ENCODE measurements at places on chromosomes 2 and 18.
A peak's percentile ranks its signal among the peaks of the same experiment; 100 is the strongest.

DNA sequence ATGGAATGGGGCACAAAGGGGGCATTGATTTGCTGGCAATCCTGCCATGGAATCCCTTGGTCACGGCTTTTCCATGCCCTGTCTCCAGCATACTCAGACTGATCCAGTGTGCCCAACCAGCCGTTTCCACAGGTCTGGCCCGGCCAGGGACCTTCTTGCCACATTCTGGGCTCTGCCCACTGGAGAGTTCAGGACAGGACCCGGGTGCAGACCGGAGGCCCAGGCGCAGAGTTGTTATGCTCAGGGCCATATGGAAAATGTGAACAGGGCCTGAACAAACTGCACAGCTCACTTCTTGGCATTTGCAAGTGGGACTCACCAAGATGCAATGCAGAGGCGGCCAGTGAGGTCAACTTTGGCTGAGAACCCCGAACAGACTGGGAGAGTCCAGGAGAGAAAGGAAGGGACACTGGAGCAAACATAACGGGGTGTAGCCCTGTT lies 15.6 kb upstream of the ASAP2 start:
- DNase-seq: no peak
- H3K36me3 ChIP-seq: no peaks in the 10 kb centered on the region
- H3K4me3 ChIP-seq: no peak overlapping the region
- H3K4me1 ChIP-seq: no peaks in the 10 kb centered on the region
- H3K27ac ChIP-seq: no peak overlapping the region

GRCh38 chr2:11745613-11746375 lies 638 bp upstream of the LPIN1 start:
- peak overlapping the region; percentile 69 for H3K27ac ChIP-seq
- H3K27me3 ChIP-seq: no peaks in the 10 kb centered on the region
- no peak for DNase-seq
- peaks cover 75% of the 10 kb centered on the region for H3K4me1 ChIP-seq

DNA sequence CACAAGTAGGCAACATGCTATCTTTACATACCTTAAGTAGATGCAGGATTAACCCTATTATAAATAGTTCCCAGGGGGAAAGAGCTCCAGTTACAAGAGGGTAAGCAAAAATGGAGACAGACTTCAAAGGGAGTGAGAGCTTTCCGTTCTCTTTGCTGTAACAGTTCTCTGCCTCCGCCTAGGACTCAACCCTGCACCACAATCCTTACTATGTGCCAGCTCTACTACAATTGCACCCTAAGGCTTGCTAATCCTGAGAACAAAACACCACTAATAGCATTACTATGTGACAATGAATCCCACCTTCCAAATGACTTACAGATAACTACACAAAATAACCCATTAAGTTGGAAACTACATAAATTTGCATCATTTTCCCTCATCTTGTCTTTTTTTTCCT lies 7.7 kb downstream of the ZBTB14 start:
- H3K4me3 ChIP-seq: no peak overlapping the region
- H3K27ac ChIP-seq: no peak overlapping the region
- DNase-seq: no peak
- H3K4me1 ChIP-seq: peaks cover 41% of the 10 kb centered on the region
- peaks cover 46% of the 10 kb centered on the region for H3K36me3 ChIP-seq
- H3K27me3 ChIP-seq: no peaks in the 10 kb centered on the region

DNA sequence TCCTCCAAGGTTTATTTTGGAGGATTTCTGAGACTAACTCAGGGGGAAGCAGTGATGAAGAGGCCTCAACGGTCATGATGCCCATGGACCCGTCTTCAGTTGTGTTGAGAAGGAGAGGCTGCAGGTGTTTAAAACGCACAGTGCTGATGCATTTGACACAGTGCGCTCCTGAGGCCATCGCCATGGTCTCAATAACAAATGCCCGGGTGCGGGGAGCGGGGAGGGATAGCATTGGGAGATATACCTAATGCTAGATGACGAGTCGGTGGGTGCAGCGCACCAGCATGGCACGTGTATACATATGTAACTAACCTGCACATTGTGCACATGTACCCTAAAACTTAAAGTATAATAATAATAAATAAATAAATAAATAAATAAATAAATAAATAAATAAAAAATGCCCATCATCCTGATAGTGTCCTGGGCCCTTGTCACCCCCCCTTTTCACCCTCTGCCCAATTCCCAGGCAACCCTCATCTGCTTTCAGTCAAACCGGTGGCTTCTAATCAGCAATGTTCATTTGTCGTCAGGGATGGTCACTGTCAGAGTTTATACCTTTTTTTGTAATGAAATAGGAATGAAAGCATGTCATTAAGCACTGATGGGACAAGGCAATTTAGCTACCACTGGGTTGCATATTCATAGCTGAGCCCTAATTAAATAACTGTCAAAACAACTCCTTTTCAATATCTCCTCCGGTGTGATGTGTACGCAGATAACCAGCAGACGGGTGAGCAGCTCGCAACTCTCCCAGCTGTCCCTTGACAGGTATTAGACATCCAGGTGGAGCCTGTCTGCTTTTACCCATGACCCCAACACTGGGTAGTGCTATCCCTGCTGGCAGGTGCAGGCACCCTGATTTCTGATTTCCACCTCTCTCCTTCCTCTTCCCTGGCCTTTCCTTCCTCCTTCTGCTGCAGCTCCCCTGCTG lies 95.9 kb downstream of the KCNF1 start:
- H3K27ac ChIP-seq: no peak overlapping the region

GRCh38 chr2:161351678-161352077 lies 43.5 kb downstream of the PSMD14 start:
- H3K27ac ChIP-seq: no peak overlapping the region
- DNase-seq: no peak
- H3K27me3 ChIP-seq: no peaks in the 10 kb centered on the region
- peaks cover 9% of the 10 kb centered on the region for H3K4me1 ChIP-seq
- no peak overlapping the region for H3K4me3 ChIP-seq
- peaks cover 21% of the 10 kb centered on the region for H3K36me3 ChIP-seq

- no peak for DNase-seq
- H3K4me1 ChIP-seq: no peaks in the 10 kb centered on the region
- no peaks in the 10 kb centered on the region for H3K36me3 ChIP-seq
- H3K27ac ChIP-seq: no peak overlapping the region
Measured at GRCh38 chr18:45295388-45295787, 319.9 kb upstream of the SLC14A2 start.

DNA sequence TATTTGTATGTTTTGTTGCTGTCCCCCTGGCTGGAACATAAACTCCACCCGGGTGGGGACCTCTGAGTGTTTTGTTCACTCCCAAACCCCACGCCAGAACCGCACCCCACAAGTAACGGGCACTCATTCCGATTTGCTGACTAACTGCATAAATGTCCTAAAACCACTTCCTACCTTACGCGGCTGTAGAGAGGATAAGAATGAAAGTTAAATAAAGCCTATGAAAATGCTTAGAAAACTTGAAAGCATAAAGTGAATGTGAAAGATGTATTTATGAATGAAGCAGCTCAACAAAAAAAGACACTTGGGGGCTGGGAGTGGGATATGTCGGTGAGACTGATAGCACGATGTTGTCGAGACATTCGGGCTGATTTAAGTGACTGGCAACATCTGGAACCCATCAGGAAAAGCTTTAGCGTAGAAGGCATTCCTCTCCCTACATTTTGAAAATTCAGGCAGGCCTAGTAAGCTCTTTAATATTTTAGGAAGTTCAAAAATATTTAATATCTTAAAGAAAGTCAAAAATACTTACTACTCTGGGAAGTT lies 206.7 kb downstream of the SH3RF3 start:
- DNase-seq: no peak
- no peaks in the 10 kb centered on the region for H3K27me3 ChIP-seq
- H3K4me1 ChIP-seq: peaks cover 43% of the 10 kb centered on the region
- H3K4me3 ChIP-seq: peak overlapping the region; percentile 59
- peak overlapping the region; percentile 33 for H3K27ac ChIP-seq

DNA sequence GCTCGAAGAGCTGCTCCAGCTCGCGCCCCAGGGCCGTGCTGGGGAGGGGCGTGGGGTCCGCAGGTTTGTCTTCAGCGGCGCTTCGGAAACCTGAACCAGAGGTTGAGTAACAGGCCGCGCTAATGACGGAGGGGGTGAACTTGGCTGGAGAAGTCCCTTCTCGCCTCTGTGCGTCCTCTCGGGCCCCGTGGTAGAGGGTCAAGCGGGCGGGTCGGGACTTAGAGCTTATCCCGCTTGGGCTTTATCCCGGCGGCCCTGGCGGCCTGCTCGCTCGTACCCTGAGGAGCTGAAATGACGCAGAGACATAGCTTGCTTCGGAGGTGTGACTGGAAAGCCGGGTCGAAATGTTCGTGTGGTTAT lies 479 bp downstream of the RNMT start:
- H3K4me3 ChIP-seq: peak overlapping the region; percentile 84
- H3K27me3 ChIP-seq: no peaks in the 10 kb centered on the region
- H3K36me3 ChIP-seq: peaks cover 38% of the 10 kb centered on the region
- H3K27ac ChIP-seq: peak overlapping the region; percentile 96

GRCh38 chr2:44944952-44945612 lies 3.6 kb downstream of the SIX3 start:
- no peaks in the 10 kb centered on the region for H3K36me3 ChIP-seq
- no peak overlapping the region for H3K27ac ChIP-seq
- peaks cover 87% of the 10 kb centered on the region for H3K27me3 ChIP-seq
- no peak overlapping the region for H3K4me3 ChIP-seq
- peaks cover 36% of the 10 kb centered on the region for H3K4me1 ChIP-seq

GRCh38 chr18:4293337-4293736 lies 161.8 kb downstream of the DLGAP1 start:
- no peak for DNase-seq
- no peaks in the 10 kb centered on the region for H3K36me3 ChIP-seq
- H3K27me3 ChIP-seq: no peaks in the 10 kb centered on the region
- H3K27ac ChIP-seq: no peak overlapping the region
- H3K4me3 ChIP-seq: no peak overlapping the region

GRCh38 chr2:200765139-200765951 lies 46.4 kb upstream of the BZW1 start:
- peak overlapping the region; percentile 80 for H3K27ac ChIP-seq
- H3K27me3 ChIP-seq: no peaks in the 10 kb centered on the region
- peak overlapping the region; percentile 6 for H3K4me3 ChIP-seq
- H3K4me1 ChIP-seq: peaks cover 29% of the 10 kb centered on the region

GRCh38 chr2:67652679-67653078 lies 255.5 kb downstream of the ETAA1 start:
- no peak for DNase-seq
- no peaks in the 10 kb centered on the region for H3K27me3 ChIP-seq
- H3K36me3 ChIP-seq: no peaks in the 10 kb centered on the region
- no peaks in the 10 kb centered on the region for H3K4me1 ChIP-seq

- no peaks in the 10 kb centered on the region for H3K4me1 ChIP-seq
- DNase-seq: no peak
- H3K36me3 ChIP-seq: no peaks in the 10 kb centered on the region
- H3K27me3 ChIP-seq: peaks cover 24% of the 10 kb centered on the region
Measured at GRCh38 chr2:236715077-236715476, 145.5 kb downstream of the ACKR3 start.

DNA sequence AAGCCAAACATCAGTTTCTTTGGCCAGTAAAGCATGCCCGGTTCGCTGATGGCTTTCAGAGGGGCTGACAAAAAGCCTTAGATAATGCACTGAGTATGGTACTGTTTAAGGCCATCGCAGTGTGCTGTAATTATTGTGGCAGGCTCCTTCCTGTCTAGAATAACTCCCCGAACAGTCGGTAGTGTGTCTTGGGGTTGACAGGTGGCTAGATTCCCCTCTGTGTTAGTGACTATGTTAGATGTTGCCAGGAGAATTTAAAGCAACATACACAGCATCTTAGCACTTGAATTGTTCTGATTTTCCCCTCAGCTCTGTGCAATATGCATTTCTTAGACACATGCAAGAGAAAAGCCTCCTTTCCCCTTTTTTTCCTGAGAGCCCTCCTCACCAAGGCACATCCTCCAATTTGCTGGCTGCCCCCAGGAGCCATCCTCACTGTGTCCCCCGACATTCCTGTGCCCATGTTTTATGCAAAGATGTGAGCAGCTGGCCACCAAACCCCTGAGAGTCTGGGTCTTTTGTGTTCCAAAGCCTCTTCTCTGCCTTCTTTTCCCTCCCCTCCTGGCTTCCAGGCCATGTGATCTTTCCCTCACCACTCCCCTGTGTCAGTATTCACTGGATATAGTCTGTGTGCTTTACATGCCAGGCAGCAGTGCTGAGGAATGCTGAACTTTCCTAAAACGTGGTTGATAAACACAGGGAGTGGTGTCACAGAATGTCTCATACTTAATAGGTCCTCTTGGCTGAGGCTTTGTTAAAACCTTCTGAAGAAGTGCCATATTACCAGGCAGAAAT lies 331.5 kb downstream of the HRH4 start:
- no peak overlapping the region for H3K27ac ChIP-seq
- H3K4me1 ChIP-seq: no peaks in the 10 kb centered on the region
- H3K27me3 ChIP-seq: no peaks in the 10 kb centered on the region
- no peak overlapping the region for H3K4me3 ChIP-seq

DNA sequence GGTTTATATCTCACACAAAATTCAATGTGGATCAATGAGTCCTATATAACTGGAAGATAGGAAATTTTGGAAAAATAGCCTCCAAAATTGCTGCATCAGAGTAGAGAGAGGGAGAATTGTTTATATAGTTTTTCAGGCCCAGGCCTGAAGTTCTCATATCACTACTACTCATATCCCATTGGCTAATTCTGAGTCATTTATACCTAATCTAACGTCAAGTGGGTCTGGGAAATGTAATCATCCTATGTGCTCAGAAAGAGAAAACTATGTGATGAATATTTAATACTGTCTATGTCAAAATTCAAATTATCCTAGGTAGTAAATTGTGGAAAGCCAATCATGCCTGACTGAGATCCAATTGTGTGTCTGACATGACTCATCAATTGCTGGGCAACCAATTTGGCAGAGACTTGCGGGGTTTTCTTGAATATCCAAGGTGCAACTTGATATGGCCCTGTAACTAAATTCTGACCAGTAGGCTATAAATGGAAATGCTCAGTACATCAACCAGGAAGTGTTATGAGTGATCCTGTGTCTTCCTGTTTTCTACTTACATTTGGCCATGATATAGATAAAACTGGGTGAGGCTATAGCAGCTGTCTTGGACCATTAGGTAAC lies 744.4 kb downstream of the KCNJ3 start:
- DNase-seq: no peak
- no peak overlapping the region for H3K4me3 ChIP-seq
- H3K36me3 ChIP-seq: no peaks in the 10 kb centered on the region
- no peaks in the 10 kb centered on the region for H3K4me1 ChIP-seq
- H3K27ac ChIP-seq: no peak overlapping the region

DNA sequence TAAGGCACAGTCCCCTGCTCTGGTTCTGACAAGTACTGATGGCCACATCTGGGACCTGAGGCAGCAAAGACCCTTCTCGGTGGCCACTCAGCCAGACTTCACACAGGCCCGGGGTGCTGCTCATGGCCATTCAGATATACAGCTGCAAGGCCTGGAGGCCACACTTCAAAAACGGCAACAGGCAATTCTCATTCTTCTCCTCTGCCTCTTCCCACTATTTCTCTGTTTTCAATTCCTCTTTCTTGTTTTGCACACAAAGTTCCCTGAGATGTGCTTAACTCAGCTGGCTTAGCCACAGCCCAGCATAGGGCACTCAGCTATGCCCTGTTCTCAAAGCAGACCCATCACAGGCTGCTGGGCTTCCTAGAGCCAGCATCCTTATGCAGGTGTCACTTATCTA lies 29.9 kb downstream of the PTPN18 start:
- no peaks in the 10 kb centered on the region for H3K27me3 ChIP-seq
- no peak for DNase-seq
- H3K27ac ChIP-seq: no peak overlapping the region
- no peak overlapping the region for H3K4me3 ChIP-seq
- H3K4me1 ChIP-seq: peaks cover 7% of the 10 kb centered on the region

All from activated naive CD8-positive, alpha-beta T cell treated with anti-CD3 and anti-CD28 coated beads, Interleukin-2, amount 50 U/mL, for 24 hours (primary cell).